ENCODE measurements at places on chromosomes 5 and 9. TPM values are rescaled to one million over a fixed set of nuclear protein-coding genes. Genes with fewer than 3 reads are reported as not detected.

PCDHGA5 gene
- 0.60 TPM for total RNA-seq

KIF4B gene
- 0.40 TPM for total RNA-seq

PAIP1 gene
- 71.8 TPM for total RNA-seq

DOK3 gene
- 0.79 TPM for total RNA-seq

CCDC171 gene
- total RNA-seq: 0.44 TPM

GBA2 gene
- 54.0 TPM for total RNA-seq

KIF24 gene
- 1.1 TPM for total RNA-seq

TMC1 gene
- total RNA-seq: 0.22 TPM

UNC13B gene
- 20.4 TPM for total RNA-seq

TNFSF15 gene
- 2.6 TPM for total RNA-seq

CNTLN gene
- total RNA-seq: 6.2 TPM

RBM22 gene
- 13.1 TPM for total RNA-seq

PCAT7 gene
- not detected for total RNA-seq

SLC31A2 gene
- total RNA-seq: 6.5 TPM

- no peak for DNase-seq
These were observed 12.6 kb downstream of the PBX3 start for GRCh38 chr9:125759764-125760129.

DNA sequence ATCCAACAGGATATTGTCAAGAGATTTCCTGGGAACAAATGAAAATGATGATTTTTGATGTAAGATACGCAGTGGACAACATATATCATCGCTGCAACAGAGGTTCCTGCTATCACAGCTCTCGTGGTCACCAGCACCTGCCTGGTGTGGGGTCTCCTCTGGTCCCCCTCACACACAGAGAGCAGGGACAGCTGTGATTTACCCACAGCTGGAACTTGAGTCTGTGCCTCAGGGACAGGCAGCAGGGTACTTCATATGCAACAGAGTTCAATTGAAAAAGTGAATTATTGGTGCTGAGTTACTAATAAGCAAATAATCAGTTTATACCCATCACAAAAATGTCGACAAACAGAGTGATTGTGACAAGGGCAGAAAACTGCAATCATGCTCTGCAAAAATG, 93.4 kb downstream of the LMX1B start:
- no peak for DNase-seq

- no peak for DNase-seq
These were observed 151.2 kb downstream of the SNCAIP start for GRCh38 chr5:122463221-122463620.

DNA sequence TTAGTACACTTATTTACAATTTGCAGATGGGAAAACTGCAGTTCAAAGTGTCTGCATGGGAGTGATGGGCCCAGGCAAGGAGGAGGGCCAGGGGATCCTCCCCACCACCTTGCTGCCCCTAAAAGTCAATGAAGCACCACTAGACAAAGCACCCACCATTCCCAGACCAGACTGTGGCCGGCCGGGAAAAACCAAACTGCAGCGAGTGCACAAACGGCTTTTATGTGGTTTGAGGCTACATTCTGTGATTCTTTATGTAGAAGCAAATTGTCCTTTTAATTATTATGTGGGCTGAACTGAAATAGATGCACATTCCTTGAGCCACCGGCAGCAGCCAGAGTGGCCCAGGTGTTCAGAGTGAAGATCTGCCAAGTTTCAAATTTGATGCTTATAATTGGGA, 585.3 kb upstream of the KLF4 start:
- no peak for DNase-seq

DNA sequence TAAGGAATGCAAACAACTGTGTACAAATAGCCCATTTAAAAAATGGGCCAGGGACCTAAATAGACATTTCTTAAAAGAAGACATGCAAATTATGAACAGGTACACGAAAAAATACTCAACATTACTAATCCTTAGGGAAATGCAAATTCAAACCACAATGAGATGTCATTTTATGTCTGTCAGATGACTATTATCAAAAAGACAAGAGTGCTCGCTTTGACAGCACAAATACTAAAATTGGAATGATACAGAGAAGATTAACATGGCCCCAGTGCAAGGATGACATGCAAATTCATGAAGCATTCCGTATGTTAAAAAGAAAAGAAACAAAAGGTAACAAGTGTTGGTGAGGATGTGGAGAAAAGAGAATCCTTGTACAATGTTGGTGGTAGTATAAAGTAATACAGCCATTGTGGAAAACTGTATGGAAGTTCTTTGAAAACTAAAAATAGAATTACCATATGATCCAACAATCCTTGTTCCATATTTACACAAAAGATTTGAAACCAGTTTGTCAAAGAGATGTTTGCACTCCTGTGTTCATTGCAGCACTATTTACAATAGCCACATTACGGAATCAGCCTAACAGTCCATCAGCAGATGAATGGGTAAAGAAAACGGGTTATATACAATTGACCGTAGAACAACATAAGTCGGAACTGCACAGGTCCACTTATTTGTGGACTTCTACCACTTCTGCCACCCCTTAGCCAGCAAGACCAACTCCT, 47.2 kb upstream of the PCAT7 start:
- DNase-seq: no peak

DNA sequence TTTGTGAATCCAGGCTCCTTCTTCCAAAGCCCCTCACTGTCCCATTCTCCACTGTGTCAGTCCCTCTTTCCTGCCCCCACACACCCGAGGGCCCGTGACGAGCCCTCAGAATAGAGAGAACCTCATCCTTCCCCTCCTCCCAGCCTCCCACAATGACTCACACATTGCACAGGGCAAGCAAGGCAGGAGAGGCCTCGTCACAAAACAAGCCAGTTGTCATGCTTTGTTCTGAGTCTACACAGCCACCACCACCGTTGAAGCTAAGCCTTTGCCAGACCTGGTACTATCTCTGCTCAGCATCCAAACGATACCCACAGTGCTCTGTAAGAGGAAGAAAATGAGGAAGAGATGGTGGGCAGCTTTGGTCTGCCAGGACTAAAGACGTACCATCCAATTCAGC, 142.2 kb upstream of the ZNF366 start:
- DNase-seq: peak; percentile 43

- DNase-seq: no peak
These were observed 1356.4 kb downstream of the EFNA5 start for GRCh38 chr5:106314221-106314824.

GRCh38 chr5:103260951-103261350, 2.4 kb downstream of the MACIR start:
- no peak for DNase-seq

GRCh38 chr5:77175231-77175630, 35.2 kb upstream of the PDE8B start:
- DNase-seq: no peak

DNA sequence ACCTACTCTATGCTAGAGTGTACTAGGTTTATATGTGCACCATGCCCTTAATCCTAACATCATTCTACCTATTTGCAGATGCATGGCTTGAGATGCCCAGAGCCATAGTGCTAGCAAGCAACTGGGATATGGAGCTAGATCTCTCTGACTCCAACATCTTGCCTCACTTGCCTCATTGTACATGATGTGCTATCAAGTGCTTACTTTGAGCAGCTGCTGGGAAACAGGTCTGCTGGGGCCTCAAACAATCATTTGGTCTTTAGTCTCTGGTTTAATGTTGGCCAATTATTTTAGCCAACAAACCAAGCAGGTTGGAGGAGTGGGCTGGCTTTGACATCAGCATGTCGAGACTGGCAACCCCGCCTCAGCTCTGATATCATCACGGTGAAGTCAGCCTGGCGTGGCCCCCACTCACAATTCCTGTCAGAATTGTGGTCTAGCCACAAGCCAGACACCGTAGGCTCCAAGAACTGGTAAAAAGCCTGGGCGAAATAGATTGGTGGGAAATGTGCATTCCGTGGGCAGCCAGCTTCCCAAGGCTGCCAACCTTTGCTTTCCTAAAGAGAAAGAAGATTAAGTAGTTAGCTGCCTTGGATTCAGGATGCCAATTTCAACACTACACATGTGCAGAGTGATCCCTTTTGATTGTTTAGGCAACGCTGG, 21.1 kb upstream of the GAS1 start:
- no peak for DNase-seq

DNA sequence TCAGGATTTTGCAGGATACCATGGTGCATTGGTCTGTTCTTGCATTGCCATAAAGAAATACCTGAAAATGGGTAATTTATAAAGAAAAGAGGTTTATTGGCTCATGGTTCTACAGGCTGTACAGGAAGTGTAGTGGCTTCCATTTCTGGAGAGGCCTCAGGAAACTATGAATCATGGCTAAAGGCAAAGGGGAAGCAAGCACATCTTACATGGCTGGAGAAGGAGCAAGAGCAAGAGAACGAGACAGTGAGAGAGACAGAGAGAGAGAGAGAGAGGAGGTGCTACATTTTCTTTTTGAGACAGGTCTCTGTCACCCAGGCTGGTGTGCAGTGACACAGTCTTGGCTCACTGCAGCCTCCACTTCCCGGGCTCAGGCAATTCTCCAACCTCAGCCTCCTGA, 43.9 kb downstream of the P4HA2 start:
- DNase-seq: no peak

DNA sequence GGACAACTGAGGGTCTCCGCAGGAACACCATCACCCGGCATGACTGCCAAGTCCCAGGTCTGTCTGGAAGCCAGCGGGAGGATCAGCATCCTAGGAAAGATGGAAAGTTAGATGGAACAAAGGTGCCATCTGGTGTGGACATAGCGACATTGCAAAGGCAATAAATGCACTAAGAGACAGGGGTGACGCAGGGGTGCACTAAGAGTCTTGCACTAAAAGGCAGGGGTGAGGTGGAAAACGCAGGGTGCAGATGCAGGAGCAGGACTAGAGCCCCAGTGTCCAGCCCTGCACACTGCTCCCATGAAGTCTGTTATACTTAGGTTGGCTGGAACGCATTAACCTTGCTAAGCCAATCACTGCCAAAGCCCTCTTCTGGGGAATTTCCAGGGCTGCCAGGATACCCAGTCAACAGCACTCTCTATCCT, 15.5 kb downstream of the ATOX1 start:
- DNase-seq: peak; percentile 78

GRCh38 chr5:126481243-126481642, 58.0 kb downstream of the GRAMD2B start:
- no peak for DNase-seq

GRCh38 chr5:125484272-125484741, 737.9 kb upstream of the ZNF608 start:
- peak; percentile 78 for DNase-seq

GRCh38 chr5:88536146-88536545, 267.5 kb upstream of the TMEM161B start:
- DNase-seq: no peak

DNA sequence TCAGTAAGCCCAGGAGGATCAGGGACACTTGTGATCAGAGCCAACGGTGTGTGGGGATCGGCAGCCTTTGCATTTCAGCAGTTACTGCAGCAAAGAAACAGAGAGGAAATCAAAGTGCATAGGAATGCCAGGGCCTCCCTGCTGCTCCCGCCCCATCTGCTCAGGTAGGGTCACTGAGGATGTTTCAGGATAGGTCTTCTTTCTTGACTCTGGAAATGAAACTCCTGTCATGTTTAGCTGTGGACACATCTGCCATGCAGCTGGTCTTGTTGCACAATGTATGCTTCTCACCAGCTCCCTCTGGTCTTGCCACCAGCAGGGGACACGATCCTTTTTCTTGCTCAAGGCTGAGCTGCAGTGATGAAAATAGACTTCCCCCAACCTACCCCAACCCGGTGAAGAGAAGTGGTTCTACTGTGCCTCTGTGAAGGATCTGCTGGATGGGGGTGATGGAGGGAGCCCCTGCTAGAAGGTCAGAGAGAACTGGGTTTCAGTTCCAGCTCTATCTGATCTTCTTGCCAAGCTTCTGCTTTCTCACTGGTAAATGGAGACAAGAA, 185.2 kb upstream of the KLF4 start:
- no peak for DNase-seq

GRCh38 chr5:89313804-89314588, 431.0 kb upstream of the MEF2C start:
- DNase-seq: peak; percentile 56

DNA sequence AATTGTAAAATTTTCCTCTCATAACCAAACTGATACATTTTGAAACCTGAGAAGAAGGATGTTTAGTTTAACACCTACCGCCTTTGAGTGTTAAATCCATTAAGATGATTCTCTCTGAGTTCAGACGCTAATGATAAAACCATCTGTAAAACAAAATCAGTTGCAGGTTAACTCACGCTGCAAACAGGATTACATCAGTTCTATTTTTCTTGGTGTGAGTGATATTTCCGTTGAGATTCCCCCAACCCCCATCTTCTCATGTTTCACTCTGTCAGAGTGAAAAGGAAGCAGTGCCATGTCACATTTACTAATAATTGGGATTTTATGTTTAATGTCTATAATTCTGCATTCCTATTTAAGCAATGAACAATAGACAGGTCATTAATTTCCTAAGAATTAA, 146.5 kb downstream of the FANCC start:
- peak; percentile 84 for DNase-seq

GRCh38 chr5:132176987-132177386, 50.7 kb downstream of the P4HA2 start:
- DNase-seq: no peak

- DNase-seq: peak; percentile 8
These were observed 16.4 kb upstream of the SPINK6 start for GRCh38 chr5:148186248-148187003.

GRCh38 chr5:26666371-26666770, 372.0 kb downstream of the CDH9 start:
- DNase-seq: no peak

- no peak for DNase-seq
These were observed 4.7 kb upstream of the FOXB2 start for GRCh38 chr9:77014597-77015263.

- no peak for DNase-seq
These were observed 2025.5 kb upstream of the NUDT12 start for GRCh38 chr5:105587963-105588662.

- DNase-seq: no peak
These were observed 2001.9 kb upstream of the C9orf72 start for GRCh38 chr9:29575219-29575618.

GRCh38 chr9:96751815-96752214, 26.1 kb downstream of the ZNF510 start:
- no peak for DNase-seq

DNA sequence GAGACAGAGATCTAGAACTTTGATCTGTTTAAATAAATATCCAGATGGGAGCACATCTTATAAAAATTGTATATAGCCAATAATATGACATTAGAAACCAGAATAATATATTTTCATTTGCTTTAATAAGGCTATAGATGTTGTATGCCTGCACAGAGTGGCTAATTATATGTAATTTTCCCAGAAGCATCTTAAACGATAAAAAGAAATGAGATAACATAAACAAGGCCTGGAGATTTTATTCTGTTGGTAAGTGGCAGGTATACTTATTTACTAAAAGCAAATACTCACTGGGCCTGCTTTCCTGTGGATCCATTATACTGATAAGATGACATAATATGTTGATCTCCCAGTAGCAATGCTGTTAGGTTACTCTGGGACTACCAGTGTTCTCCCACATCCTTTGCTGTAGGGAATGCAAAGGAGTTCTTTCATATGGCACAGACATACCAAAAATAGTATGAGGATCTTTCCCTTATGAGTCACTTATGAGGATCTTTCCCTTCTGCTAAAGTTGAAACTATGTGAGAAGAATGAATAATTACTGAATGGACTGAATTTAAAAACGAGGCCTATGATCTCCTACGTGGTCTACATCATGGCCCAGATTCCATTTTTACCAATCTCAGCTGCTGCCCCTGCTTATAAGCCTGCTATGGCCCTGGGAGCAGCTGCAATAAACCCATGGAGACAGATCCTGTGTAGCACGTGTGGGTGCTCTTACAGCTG, 112.1 kb downstream of the NUDT12 start:
- DNase-seq: peak; percentile 68

All from lung microvascular endothelial cell (primary cell).